D341Med (cell line): ENCODE measurements at places on chromosomes 6 and 20.

DNA sequence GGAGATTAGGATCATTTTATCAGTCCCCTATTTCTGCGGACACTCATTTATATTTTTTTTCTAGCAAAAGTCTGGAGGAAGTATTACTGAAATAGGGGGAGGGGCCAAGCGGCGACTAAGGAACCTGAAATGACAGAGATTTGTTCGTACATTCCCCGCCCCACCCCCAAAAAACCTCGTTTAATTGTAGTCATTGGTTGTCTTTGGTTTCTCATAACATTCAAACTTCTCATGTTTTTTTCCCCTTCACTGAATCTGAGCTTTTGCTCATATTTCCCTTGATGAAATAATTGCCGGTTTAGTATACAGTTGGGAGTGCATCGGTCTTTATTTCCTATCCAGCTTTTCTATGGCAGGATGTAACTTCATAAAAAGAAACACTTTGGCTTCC is 768 bp upstream of the FYN start:
- no peak for DNase-seq

GRCh38 chr6:25177500-25178028 is 101.6 kb upstream of the CARMIL1 start:
- no peak for DNase-seq

GRCh38 chr6:170038708-170039107 is 252.2 kb downstream of the DLL1 start:
- no peak for DNase-seq

DNA sequence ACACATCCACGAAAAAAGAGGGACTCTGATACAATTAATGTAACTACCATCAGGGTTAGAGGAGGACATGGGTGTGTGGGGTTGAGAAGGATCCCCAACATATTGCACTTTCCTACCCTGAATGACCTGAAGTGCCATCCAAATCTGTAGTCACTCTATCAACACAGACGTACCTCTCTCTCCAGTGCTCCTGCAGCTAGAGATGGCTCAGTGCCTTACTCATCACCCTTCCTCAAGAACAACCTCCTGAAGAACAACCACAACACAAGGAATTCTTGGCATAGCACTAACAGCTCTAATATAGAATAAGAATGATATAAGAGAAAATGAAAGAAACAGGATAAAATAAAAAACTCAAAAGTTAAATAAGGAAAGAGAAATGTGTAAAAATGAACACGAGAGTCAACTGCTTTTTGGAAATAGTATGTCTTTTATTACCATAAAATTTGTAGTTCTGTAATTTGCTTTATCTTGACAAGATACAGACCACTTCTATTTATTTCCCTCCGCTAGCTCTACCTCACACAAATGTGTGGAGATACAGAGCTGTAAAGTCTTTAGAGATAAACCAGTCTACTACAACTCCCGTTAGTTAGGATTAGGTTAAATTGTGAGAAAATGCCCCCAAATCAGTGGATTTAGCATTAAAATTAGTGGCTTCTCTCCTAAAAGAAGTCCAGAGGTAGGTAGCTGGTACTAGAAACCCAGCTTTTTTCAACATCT is 63.9 kb downstream of the REV3L start:
- DNase-seq = no peak

DNA sequence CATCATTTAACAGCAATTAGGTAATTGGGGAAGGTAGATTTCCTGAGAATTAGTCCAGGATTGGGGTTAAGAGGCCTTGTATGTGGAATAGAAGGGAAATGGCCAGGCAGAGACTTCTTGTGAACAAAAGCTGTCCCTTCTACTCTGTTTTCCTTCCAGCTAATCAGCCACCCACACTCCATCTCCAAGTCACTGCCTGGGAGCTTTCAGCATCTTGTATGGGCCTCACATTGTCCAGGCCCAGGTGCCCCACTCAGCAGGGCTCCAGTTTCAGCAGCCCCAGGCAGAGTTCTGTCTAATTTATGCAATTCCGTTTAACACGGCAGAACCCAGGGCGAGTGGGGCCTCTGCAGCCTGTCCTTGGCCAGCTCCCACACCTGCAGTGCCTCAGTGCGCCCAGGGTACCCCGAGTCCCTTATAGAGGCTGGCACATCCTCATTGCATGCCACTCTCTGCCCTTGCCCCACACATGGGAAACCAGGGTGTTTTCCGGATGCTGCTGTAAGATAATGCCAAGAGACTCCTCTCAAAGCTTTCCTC is 113.0 kb downstream of the EDN3 start:
- no peak for DNase-seq

- DNase-seq = peak; percentile 35
These were observed 347.1 kb upstream of the MANEA start for GRCh38 chr6:95230071-95230740.

- DNase-seq = peak; percentile 74
These were observed 7.1 kb downstream of the BMP7 start for GRCh38 chr20:57259121-57259937.

GRCh38 chr20:59633656-59634251 is 29.4 kb downstream of the PHACTR3 start:
- no peak for DNase-seq

GRCh38 chr6:40439026-40439800 is 148.0 kb downstream of the LRFN2 start:
- DNase-seq = no peak

DNA sequence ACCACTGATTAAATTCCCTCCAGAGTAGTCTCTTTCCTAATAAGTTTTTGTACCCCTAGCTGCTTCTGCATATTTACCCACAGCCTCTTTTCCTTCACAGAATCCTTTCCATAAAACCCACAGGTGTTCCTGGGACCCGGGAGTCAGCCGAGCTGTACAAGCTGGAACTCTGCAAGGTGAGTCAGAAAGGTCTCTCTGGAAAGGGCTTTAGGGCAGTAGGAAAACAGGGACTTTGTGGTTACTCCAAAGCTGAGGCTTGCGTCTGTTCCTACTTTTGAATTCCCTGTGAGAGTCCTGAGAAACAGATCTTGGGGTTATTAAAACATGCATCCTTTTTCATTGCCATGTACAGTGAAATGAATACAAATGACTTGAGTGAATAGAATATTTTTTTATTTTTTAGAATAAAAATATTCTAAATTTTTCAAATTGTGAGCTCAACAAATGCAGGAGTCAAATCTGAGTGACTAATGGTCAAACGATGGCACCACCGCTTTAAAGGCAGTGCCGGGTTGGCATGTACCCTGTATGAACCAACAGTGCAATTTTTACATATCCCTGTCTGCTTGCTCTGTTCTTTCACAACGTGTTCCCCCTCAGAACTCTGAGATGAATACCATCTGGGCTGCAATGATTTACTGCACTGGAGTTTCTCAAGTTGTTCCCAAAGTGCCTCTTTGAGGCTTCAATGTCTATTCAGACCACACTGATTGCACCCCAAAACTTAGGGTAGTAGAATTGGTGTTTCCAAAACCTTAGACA is 78.4 kb downstream of the GFRAL start:
- no peak for DNase-seq
